ENCODE measurements at places on chromosomes 5 and 9.

DNA sequence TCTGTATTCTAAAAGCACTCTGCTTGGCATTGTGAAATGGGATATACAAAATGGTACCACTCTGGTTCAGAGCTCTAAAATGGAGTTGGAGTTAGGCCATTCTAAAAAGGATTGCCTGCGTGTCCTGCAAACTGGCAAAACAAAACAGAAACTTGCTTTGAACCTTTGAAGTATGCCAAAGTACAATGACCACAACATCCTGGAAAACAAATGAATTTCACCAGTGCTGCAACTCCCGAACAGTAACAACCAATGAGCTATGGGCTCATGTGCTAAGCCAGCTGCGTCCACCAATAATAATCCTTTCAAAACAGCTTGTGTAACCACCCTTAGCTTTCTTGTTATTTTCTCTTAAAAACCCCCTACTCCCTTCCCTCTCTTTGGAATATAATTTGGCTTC is 88.4 kb upstream of the CXCL14 start:
- no peak for DNase-seq

- no peak for DNase-seq
Observed at GRCh38 chr9:76004526-76004925, 114.1 kb downstream of the PCSK5 start.

DNA sequence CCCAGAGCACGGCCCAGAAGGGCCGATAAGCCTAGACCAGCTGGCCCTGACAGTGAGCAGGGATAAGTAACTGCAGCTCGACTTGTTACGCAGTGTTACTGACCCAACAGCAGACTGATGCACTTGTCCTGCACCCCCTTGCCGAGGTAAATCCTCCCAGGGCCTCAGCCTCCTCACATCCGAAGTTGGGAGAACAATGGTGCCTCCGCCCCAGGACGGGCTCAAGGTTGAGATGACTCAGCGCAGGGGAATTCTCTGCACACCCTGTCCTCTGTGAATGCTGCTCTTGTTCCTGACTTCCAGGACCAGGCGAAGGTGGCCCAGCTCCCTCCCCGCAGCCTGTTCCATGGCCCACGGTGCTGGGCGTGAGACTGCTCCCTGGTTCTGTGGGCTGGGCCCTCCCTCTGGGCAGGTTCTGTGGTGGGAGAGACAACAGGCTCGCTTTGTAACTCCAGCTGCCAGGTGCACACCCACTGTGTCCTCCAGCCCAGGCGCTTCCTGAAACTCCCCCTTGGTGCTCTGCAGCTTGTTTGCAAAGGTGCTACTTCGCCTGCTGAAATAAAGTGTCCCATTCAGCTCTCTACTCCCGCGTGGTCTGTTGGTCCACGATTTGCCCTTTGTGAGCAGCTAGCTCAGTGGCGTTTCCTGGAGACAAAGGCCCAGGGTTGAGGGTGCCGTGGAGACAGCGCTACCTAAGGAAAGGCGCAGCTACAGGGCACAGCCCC is 40.1 kb upstream of the SLC6A19 start:
- DNase-seq = no peak

DNA sequence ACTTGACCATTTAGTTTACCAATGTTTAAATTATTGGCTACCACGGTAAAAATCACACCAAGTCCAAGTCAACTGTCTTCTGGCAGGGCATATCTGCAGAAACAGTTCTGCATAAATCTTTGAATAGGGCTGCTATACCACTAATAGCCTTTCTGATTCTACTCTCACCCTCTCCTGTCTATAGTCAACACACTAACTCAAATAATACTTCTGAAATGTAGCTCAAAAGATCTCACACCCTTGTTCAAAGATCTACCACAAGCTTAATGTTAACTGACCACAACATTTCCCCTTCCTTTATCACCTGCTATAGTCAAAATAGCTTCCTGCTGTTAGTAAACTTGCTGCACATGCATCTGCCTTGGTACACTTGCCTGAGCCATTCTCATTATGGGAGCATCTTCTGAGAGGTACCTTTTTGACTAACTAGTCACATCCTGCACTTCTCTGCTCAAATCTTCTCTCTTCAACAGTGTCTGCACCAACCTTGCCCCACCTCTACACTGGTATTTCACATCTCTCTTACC is 319.4 kb downstream of the CDH10 start:
- DNase-seq = no peak

DNA sequence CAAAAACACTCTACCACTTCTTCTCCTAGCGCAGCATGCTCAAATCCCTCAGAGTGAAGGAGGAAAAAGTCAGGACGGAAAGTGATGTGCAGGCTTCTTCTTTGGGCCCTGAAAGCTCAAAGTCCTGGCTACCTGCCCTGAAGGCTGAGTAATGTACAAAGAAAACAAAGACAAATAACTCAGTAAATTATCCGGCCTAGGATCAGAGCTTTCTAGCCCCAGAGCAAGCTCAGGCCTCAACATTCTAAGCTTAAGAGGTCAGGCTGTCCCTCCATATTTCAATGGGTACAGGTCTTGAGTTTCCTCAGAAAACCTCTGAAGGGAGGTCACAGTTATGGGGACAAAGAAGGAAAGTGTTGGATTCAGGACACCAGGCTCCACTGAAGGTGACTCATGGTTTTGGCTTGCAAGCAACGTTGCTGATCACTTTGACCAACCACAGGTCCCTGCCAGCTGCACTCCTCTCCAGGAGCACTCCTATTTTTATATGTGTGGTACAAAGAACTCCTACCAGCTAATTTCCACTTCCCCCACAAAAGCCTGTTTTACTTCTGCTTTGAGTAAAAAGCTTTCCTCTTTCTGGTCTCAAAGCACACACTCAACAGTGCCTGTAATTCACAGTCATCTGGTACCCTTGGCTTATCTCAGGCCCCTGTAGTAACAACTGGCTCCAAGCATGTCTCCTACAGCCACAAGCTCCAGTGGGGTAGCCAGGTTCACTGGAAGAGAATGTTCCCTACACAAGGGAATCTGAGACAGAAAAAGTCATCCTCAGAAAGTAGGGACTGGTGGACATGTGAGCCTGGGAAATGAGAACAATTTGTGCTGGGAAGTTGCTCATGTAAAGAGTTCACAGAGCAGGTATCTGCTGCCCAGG is 115.7 kb downstream of the UGCG start:
- peak; percentile 5 for DNase-seq

DNA sequence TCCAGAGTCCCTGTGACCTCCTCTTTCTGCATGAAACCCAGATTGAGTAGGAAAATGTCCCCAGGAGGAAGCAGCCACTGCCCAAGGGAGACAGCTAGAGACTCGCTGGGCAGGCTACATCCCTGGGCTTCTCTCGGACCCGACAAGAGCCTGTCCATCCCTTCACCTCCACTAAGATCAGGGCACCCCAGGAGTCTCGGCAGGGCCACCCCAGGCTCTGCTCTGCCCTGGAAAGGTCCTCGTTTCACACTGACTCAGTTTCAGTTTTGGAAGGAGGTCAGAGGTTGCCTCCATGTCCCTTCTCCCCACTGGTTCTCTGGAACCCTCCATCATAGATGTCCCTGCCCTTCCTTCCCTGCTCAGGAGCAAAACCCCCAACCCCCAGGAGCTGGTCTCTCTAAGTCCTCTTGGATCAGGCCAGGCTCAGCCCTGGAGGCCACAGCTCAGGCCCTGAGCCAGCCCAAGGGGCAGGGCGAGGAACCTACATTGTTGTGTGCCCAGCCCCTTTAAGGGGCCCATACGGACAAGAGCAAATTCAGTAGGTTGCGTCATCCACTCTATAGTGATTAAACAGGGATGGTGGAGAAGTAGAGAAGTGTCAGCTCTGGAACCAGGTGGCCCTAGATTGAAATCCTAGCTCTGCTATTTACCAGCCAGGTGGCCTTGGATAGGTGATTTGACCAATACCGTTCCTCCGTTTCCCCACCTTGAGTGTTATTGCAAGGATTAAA is 37.4 kb downstream of the C9orf50 start:
- DNase-seq = no peak

DNA sequence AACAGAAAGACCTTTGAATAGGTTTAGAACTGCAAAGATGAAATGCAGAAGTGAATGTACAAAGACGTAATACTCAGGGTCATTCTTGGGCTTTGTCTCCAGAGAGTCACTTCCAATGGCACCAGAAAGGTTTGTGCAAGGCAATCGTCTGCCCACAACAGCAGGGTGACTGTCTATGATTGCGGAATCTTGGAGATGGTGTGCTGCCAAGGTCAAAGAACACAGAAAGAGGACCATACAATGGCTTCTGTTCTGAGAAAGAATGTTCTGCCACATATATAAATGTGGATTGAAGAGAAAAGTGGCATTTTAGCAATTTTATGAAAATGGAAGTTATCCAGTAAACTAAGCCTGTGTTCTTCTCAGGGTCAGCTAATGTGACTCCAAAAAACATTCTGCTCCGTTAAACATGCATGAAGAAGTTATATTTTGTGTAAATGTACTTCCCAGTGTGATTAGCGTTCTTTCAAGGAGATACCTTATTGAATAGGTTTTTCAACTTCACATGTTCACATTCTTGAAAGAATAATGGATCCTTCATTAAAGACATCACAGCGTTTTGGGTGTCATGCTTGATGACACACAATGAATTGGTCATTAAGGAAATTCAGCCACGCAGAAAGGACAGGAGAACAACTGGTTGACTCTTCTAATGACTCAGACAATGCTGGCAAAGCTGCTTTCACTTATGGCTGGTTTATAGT is 73.4 kb upstream of the CDH6 start:
- no peak for DNase-seq

Measured in caudate nucleus (tissue), 63 donors.